ENCODE measurements at places on chromosomes 16 and 17.

- no peak for DNase-seq
Observed at GRCh38 chr17:14903854-14904253, 361.3 kb downstream of the PMP22 start.

DNA sequence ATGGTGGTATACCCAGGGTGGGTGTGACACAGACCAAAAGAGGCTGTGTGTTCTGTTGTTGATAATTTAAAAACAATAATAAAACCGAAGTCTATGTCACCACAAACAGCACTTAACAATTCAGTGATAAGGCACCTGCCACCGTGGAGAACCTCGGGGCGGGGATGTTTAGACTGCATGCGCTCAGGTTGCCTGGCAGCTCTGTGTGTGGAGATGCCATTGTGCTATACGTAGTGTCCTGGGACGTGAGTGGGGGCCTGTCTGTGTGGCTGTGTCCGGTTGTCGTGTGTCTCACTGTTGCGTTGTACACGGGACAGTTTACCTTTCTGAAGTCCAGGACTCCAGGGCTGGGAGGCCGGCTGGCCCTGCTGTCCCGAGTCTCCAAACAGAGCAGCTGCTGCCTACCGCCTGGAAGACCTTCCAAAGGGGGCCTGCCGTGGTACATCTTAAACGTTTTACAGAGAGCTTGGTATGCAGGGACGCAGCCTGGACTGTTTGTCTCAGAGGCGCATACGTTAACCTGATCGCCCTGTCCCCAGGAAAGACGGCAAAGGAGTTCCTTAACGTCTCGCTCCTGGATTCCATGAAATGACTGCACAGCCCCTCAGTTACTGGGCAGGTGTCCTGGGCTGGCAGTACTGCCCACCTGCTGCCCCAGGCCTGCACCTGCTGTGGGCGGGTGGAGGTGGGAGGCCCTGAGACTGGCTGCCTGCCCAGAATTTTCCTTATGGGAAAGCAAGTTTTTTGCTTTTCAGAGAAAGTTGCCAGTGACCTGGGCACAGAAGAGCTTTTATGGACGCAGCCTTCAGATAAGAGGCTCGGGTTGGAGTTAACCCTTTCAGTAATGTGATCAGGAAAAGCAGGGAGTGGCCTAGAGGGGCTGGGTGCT, 19.0 kb downstream of the SPIRE2 start:
- no peak for DNase-seq

- DNase-seq, result no peak
Observed at GRCh38 chr16:75455677-75456076, 8.8 kb downstream of the TMEM170A start.

- no peak for DNase-seq
Observed at GRCh38 chr17:80476877-80477646, 655 bp upstream of the NPTX1 start.

- no peak for DNase-seq
Observed at GRCh38 chr16:70582280-70582978, 58.8 kb downstream of the SF3B3 start.

DNA sequence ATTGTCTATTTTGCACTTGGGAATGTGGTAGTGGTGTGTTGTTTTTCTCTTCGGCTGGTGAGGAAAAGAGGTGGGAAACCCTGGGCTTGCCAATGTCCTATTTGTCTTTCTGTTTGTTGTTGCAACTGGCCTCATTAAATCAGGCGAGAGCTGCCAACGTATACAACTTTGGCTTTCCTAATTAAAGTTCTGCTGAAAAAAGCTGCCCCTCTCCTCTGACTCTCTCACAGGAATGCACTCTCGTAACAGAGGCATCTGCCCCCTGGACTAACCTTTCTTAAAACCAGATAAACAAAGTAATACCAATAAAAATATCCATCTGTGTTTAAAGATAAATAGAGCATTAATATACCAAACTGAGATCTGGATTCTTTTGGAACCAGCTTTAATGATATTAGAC, 7.8 kb downstream of the CDRT15 start:
- DNase-seq, result no peak

DNA sequence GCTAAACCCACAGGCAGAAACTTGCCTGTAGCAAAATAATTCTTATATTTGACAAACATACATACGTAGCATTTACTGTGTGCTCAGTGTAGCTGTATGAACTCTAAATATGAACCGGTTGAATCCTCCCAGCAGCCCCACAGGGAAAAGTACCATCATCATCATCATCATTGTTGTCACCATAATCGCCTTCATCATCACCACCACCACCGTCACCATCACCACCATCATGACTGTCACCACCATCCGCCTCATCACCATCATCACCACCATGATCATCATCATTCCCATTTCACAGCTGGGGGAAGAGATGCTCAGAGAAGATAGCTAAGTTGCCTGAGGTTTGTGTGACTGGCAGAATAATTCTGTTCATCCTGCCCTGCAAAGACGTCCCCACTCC, 81.7 kb downstream of the IRF8 start:
- no peak for DNase-seq

DNA sequence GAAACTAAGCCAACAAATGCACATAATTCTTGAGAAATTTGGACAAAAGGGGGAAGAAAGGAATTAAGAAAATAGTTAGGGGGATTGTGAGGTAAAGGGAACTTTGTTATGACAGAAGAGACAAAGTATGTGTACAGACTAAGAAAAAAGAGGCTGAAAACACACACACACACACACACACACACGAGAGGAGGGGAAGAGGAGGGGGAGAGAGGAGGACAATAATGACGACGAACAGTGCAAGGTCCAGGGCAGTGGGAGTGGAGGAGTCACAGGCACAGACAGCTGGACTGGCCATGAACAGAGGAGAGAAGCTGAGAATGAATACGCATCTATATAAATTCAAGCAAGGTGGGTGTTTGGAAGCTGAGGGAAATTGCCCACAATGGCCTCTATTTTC, 44.6 kb downstream of the MARVELD3 start:
- DNase-seq, result no peak

DNA sequence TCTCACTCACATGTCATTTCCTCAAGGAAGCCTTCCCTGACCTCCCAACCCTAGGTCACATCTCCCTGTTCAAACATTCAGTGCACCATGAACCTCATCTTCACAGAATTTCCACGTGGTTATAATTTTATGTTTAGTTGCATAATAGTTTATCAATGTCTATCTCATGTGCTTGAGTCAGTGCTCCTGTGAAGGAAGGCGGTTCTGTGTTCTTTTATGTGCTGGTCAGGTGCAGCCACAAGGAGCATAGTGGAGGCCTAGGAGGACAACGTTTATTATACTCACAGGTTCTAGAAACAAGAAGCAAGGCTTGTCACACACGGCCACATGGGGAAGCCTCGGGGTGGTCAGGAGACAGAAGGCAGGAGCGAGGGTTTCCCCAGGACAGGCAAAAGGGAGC, 34.5 kb upstream of the SCNN1B start:
- DNase-seq, result no peak

GRCh38 chr16:17850581-17851250, 380.0 kb upstream of the XYLT1 start:
- DNase-seq, result no peak

DNA sequence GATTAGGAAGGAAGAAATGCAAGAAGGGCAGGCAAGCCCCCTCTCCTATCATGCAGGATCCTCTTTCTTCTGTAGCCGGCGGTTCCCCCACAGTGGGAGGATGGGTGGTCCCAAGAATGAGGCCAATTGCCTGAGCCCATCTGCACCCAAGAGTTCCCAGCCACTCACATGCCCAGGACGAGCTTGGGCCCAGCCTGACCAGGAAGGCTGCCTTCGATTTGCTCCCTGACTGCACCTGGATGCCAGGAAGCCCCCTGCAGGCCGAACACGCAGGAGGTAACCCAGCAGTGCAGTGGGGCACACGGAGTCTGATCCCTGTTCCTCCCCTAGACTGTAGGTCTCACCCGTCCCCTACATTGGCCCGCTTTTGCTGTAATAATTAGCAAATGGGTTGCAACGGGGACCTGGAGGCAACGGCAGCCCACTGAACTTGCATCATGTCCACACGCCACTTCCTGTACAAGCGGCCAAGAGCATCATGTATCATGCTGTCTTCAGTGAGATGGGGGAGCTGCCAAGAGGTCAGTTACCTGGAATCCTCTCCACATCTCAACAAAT, 67.5 kb downstream of the AMFR start:
- no peak for DNase-seq

GRCh38 chr17:11644265-11645212, 46.3 kb downstream of the DNAH9 start:
- no peak for DNase-seq

GRCh38 chr17:42457107-42457792, 1.4 kb upstream of the ATP6V0A1 start:
- no peak for DNase-seq

- no peak for DNase-seq
Observed at GRCh38 chr16:86455116-86455515, 55.2 kb upstream of the FOXF1 start.

DNA sequence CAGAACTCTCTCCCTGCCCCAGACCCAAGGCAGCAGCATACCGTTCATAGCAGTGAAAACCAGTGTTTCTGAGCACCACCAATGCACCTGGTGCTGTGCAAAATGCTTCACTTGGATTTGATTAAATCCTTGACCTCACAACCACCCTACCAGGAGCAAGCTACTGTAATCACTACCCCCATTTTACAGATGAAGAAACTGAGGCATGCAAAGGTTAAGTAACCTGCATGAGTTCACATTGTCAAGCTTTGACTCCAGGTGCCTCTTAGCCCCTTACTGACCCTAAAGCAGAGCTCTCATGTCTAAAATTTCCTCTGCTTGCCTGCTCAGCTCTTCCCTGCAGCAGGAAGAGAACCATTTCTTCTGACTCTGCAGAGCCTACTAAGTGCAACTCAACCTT, 34.2 kb upstream of the GOSR2 start:
- no peak for DNase-seq

- DNase-seq, result no peak
Observed at GRCh38 chr17:3972931-3973330, 8.7 kb upstream of the ATP2A3 start.

- DNase-seq, result no peak
Observed at GRCh38 chr16:68300734-68301459, 9.8 kb downstream of the SLC7A6OS start.

DNA sequence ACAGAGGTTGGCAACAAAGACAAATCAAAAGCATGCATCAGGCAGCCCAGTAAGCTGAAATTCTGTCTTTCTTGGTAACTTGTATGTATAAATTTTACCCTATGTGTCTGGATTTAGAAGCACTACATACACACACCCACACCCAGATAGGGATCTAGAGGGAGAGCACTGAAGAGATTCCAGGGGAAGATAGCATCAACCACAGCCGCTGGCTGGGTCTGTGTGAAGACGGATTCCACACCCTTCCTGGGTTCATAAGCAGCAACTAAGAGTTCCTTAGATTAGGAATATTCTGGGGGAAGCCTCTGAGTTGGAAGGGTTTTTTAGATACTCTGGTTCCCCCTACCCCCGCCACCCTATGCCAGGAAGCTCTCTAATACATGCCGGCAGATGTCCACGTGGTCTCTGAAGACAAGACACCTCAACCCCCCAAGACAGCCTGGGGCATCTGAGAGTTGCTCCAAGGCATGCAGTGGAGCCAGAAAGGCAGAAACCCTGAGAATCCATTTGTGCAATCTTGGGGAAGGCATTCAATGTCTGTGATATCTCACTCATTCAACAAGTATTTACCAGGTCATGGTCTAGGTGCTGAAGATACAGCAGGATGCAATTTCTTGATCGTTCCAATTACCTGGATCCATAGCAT, 86.4 kb downstream of the NOG start:
- DNase-seq, result no peak

- no peak for DNase-seq
Observed at GRCh38 chr16:25750488-25751216, 58.9 kb downstream of the HS3ST4 start.

GRCh38 chr17:67718325-67718941, 697 bp downstream of the NOL11 start:
- no peak for DNase-seq

GRCh38 chr17:29102741-29103181, 59.8 kb downstream of the PIPOX start:
- DNase-seq, result no peak

- DNase-seq, result no peak
Observed at GRCh38 chr17:31492880-31493655, 101.6 kb downstream of the RAB11FIP4 start.

- DNase-seq, result no peak
Observed at GRCh38 chr17:7413346-7413985, 5.8 kb downstream of the NLGN2 start.

DNA sequence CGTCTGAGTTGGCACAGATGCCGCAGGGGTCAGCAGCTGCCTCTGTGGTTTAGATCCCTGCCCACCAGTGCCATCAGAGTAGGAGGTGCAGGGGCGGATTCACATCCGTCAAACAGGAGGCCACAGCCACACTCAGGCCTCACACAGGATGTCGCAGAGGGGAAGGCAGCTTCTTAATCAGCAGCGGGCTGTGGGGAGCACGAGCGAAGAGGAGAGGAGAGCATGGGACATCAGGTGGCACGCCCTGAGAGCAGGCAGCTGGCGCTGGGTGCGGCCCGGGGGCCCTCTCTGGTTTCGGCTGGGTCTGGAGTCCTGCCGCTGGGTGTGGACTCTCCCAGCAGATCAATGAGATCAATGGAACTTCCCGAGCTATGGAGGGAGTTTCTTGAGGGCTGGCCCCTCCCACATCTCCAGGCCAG, 9.6 kb downstream of the LLGL2 start:
- DNase-seq, result no peak

- DNase-seq, result no peak
Observed at GRCh38 chr17:9843152-9844010, 17.7 kb downstream of the GLP2R start.

DNA sequence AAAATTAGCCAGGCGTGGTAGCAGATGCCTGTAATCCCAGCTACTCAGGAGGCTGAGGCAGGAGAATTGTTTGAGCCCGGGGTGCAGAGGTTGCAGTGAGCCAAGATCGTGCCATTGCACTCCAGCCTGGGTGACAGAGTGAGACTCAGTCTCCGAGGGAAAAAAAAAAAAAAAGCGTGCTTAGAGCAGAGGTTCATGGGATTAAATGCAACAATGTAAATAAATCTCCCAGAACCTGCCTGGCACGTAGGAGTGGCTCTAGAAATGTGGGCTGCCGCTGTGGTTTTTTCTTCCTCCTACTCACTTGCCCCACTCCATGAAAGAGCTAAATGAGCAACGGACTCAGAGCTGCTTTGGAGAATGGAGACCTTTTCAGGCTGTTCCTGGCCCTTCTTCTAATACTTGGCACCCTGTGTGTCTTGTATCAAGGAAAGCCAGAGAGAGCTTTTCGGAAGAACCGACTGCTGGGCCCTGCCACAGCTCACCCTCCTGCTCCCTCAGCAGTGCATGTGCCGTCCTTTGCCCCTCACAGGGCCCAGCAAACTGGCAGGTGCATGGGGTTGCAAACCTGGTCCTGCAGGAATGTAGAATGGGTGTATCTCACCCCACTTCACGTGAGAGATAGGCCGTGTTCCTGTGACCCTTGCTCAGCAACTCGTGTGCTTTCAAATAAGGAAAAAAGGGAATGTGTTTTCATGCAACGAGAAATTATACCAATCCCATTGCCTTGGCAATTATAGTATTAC, 52.0 kb downstream of the LDHD start:
- DNase-seq, result no peak

DNA sequence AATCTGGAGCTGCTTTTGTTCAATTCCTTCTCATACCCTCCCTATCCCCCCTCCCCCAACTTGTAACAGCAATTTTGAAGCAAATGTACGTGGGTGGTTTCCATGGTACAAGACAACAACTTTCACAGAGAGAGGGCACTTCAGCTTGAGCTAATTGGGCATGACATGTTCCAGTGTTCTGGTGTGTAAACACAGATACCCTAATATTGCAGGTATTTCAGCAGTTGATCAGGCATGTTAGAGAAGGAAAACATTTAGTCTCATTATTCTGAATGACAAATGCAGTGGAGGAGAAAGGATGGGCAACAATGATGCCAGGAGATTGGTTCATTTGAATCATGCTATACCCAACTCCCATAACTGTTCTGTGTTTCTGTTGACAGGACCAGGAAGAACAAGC, 137.5 kb downstream of the TRIM37 start:
- DNase-seq, result no peak

Data from GOT3 (cell line).